SJSA1 (cell line): ENCODE measurements at places on chromosomes 12 and 14. TPM values are rescaled to one million over a fixed set of nuclear protein-coding genes. Genes with fewer than 3 reads are reported as not detected.

DNA sequence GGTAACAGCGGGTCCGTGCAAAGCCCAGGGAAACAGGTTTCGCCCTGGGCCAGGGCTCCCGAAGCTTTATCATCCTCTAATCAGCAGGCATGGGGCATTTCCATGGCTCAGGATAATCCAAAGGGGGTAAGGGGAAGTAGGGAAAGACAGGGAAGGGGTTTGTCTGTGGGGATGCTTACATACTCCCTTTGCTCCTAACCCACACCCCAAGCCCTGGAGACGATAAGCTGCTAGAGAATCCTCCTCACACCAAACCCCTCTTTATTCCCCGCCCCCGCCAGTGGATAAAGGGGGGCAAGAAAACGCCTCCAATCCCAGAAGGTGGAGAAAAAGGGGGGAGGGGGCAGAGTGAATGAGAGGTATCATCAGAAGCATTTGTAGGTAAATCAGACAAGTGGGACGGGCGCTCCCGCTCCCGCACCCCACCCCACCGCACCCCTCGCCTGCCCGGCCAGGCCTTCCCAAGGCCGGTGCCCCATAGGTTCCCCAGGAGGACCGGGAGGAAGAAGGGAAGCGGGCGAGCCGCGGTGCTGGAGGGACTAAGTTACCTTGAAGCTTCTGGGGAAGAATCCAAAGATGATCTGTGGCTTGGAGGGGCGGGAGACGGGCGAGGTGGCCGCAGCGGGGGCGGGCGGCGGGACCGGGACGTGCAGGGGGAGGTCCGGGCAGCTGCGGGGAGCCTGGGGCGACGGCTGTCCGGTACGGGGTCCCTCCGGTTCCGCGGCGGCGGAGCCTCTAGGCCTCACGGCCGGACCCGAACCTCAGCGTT lies 762 bp downstream of the PPP2R5E start:
- H3K4me1 ChIP-seq = peaks cover 3% of the 10 kb centered on the region
- peak overlapping the region; percentile 77 for H3K4me3 ChIP-seq
- H3K27ac ChIP-seq = peak overlapping the region; percentile 40
- peak; percentile 43 for DNase-seq
- H3K36me3 ChIP-seq = peaks cover 26% of the 10 kb centered on the region

DNA sequence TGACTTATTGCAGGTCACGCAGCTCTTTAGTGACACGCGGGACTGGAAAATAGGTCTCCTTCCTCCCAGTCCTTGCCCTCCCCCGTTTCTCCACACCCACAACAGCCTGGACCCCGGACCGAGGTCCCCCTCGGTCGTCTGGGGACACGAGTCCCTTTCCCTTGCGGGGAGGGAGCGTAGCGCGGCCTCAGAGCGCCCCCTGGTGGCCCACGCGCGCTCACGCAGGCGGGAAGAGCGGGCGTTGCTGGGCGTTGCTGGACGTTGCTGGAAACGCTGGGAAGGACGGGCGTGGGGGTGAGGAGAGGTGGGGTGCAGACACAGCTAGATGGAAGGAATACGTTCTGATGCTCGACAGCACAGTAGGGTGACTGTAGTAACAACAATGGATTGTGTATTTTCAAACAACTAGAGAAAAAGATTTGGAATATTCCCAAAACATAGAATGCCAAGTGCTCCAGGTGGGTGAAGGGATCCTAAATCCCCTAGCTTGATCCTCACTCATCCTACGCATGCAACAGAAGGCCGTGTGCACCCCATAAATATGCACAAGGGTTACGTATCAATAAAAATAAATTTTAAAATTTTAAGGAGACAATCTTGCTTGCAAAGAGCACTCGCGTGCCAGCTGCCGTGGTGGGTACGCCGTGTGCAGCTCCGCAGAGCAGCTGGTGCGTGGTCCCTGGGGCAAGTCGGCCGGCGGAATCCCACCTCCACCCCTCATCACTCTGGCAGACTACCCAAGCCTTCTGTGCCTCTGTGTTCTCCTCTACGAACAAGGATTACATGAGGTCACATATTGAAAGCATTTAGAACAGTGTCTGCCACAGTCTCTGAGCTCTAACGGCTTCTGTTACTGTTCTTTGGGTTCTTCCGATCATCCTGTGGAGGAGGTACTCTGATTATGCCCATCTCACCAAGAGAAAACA lies 87.4 kb downstream of the B4GALNT3 start:
- H3K4me1 ChIP-seq = peaks cover 6% of the 10 kb centered on the region
- H3K36me3 ChIP-seq = no peaks in the 10 kb centered on the region
- no peak overlapping the region for H3K27ac ChIP-seq
- peaks cover 5% of the 10 kb centered on the region; the same call in 1 of the 2 replicates for H3K27me3 ChIP-seq

RALGAPA1 gene
- total RNA-seq = 19.9 and 23.0 TPM in 2 replicates

CARMIL3 gene
- not detected in 2 replicates for total RNA-seq
